Hematopoietic multipotent progenitor cell treated with erythropoietin and hydrocortisone succinate and interleukin-3 and kit ligand, for 17 days (in vitro differentiated cells): ENCODE measurements at places on chromosomes 12 and 14.

DNA sequence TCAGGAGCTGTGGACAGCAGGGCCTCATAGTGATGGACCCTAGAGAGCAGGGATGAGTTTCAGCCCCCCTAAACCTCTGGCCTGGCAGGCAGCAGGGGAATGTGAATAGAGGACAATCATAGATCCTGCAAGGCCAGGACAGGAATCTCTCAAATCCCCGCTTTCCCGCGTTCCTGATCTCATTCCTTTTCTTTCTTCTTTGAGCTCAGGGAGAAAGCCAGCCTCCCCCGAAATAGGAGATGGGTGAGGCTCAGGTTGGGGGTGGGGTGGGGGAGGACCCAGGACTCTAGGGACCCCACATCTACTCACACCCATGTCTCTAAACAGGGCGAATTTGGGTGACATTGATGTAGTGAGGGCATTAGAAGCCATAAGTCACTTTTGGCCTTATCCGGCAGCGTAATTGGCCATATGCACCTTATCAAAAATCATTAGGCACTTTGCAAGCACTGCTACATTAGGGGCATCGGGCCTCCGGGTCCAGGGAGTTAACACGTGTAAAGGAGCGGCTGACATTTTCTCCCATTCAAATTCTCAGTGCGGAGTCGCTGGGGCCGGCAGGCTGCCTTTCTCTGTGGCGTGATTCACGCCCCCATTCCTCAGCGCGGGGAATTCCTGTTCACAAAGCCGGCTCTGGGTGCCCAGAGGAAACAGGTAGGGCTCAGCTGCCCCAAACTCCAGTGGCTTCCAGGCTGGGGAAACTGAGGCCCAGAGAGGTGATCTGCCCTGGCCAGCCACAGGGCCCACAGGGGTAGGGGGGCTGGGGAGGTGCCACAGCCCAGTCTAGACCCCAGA, 1.5 kb downstream of the LHX5 start:
- DNase-seq = no peak

- no peak for DNase-seq
Measured at GRCh38 chr14:23538050-23538718, 13.4 kb downstream of the ZFHX2 start.

GRCh38 chr14:64507376-64508156, 3.0 kb downstream of the ZBTB1 start:
- no peak for DNase-seq

- DNase-seq = peak; percentile 78
Measured at GRCh38 chr12:100154474-100155247, 12.0 kb upstream of the BLTP3B start.

- no peak for DNase-seq
Measured at GRCh38 chr14:104203071-104203425, 64.7 kb downstream of the KIF26A start.

- DNase-seq = no peak
Measured at GRCh38 chr12:24379861-24380521, 430.5 kb upstream of the SOX5 start.

GRCh38 chr14:104265918-104266630, 127.7 kb downstream of the KIF26A start:
- no peak for DNase-seq

DNA sequence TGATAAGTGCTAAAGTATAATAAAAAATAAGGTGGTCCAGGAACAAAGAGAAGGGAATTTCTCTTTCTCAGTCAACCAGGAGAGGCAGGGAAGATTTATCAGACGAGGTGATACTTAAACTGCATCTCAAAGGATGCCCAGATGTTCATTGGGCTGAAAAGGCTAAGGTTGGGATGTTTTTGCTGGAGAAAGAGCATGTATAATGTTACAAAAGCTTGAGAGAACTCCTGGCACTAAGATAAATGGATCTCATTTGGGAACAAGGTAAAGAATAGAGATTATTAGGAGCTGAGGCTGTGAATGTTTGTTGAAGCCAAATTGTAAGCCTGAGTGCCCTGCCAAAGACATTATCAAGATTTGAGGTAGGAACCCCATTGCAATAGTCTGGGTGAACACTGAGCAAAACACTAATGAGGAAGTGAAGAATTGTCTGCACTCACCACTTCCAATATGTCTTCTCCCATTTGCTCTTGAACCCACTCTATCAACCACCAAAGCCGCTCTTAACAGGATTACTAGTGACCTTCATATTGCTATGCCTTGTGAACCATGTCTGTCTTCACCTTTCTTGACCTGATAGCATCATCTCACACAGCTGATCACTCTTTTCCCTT, 149.0 kb upstream of the ARID2 start:
- no peak for DNase-seq

GRCh38 chr12:63826006-63826585, 18.4 kb upstream of the SRGAP1 start:
- no peak for DNase-seq

- DNase-seq = no peak
Measured at GRCh38 chr12:17333287-17333686, 727.3 kb upstream of the LMO3 start.

DNA sequence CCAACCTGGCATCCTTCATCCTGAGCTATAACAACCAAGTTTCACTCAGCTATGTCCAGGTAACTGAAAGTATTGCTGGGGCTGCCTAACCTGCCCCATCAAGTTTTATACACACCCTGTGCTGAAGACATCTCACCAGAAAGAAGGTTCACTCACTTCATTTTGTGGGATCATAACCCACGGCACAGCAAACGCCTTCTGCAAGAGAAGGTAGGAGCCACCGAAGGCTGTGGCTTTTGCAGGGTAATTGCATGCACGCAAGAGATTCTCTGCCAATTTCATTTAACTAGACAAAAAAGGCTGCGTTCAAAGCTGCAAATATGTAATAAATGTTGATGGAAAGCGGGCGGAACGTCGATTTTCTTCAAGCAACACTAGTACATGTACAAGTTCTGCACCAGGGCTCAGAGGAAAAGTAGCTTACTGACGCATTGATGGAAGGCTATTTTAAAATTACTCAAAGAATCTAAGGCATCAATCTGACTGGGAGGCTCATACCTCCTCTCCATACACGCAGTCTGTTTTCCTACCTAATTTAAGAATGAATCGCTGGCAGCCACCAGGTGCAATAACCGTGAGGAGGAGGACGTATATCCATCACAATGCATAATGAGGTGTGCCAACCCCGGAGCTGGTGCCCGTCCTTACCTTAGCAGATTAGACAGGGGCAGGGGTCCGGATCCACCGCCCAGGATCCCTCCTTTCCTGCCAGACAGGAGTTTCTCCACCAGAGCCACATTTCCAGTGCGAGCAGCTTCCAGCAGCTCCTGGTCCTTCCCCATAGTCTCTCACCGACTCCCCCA, 1.1 kb downstream of the ANKS1B start:
- no peak for DNase-seq

GRCh38 chr12:118409834-118410233, 33.5 kb downstream of the SUDS3 start:
- peak; percentile 85 for DNase-seq

GRCh38 chr12:132385923-132386751, 56.7 kb upstream of the GALNT9 start:
- DNase-seq = no peak

GRCh38 chr14:50534416-50534815, 2.0 kb upstream of the MAP4K5 start:
- no peak for DNase-seq

DNA sequence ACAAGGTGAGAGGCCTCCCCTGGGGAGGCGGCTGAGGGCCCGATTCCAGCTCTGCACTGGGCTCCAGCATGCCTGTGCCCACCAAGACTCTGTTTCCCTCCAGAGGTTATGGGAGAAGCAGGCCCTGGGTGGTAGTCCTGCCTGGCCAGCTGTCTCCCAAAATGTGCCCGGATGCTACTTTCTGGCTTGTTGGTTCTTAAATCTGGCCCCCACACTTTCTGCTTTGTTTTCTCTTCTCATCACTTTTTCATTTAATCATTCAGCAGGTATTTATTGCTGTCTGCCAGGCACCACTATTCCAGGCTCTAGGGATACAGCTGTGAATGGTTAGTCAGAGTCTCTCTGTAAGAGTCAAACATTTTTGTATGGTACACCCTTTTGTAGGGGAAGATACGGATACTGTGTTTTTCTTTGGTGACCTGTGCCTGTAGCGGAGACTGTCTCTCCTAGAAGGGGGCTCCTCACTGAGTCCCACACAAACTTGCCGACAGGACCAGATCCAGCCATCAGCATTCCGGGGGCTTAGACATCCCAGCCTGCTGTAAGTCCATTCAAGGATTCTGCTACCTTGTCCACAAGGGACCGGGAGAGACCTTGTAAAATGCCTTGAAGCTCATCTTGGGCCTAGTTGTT, 3.8 kb downstream of the DHRS2 start:
- no peak for DNase-seq

- no peak for DNase-seq
Measured at GRCh38 chr12:65740506-65740872, 83.8 kb upstream of the HMGA2 start.

DNA sequence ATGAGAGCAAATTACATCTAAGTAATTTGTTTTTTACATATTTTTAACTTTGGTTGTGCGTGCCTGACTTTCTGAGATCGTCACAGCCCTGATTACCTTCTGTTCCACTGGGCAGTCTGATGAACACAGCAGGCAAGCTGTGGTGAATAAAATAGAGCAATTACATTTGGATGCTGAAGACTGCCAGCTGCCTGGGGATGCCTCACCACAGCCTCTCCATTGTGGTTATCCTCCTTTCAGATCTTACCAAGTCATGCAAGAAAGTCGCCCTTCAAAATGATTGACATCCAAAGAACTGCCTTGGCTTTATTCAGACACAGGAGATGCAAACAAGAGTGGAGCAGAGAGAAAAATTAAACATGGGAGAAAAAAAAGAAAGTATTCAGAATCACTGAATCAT, 456.6 kb upstream of the TMPO start:
- DNase-seq = no peak

- DNase-seq = no peak
Measured at GRCh38 chr14:32224737-32225377, 21.8 kb upstream of the RNU6-8 start.

DNA sequence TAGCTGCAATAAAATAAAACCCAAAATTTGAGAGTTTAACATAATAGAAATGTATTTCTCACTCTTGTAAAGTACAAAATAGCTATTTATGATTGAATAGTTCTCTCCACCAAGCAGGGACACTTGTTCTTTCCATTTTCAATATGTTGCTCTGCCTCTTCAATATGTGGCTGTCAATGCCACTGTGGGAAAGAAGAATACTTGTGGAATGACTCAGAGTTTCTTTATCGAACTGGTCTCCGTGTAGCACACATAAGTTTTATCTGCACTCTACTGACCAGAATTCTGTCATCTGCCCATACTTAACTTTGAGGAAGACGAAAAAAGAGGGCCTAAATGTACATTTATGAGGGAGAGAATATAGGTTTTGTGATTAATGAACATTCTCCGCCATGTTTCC, 256.9 kb downstream of the ATXN7L3B start:
- DNase-seq = no peak

- no peak for DNase-seq
Measured at GRCh38 chr14:61191733-61192132, 89.4 kb downstream of the TMEM30B start.

DNA sequence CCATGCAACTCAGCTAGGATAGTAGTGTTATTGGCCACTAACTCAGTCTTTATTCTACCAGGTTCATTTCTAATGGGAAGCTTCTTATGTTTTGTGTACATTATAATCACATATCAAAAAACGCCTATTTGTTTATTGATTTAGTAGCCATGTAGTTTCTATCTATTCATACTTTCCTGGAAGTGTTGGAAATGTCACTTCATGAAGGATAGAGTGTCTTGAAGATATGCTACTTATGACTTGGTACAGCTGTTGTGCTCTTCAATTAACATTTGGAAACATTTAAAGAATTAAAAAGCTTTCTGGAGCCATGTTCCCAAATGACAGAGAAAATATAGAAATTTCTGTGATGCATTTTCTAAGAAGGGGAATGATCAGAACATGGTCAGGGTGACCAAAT, 307.5 kb downstream of the ETNK1 start:
- no peak for DNase-seq

GRCh38 chr12:12048266-12048665, 22.5 kb upstream of the BCL2L14 start:
- no peak for DNase-seq

- DNase-seq = no peak
Measured at GRCh38 chr12:109223211-109223610, 85.9 kb downstream of the FOXN4 start.

- DNase-seq = no peak
Measured at GRCh38 chr12:123056709-123057108, 76.2 kb downstream of the ARL6IP4 start.

- DNase-seq = no peak
Measured at GRCh38 chr12:1716215-1716862, 25.5 kb downstream of the ADIPOR2 start.

GRCh38 chr14:100582496-100583165, 4.6 kb downstream of the BEGAIN start:
- no peak for DNase-seq

GRCh38 chr12:125853670-125854069, 788.4 kb downstream of the AACS start:
- DNase-seq = no peak

GRCh38 chr12:54463034-54463433, 10.4 kb downstream of the GTSF1 start:
- DNase-seq = no peak

- DNase-seq = no peak
Measured at GRCh38 chr12:19003141-19003540, 126.4 kb upstream of the PLEKHA5 start.

GRCh38 chr12:114018669-114019068, 52.5 kb upstream of the RBM19 start:
- DNase-seq = no peak
